T-cell (primary cell): ENCODE measurements at places on chromosomes 7 and 10.

DNA sequence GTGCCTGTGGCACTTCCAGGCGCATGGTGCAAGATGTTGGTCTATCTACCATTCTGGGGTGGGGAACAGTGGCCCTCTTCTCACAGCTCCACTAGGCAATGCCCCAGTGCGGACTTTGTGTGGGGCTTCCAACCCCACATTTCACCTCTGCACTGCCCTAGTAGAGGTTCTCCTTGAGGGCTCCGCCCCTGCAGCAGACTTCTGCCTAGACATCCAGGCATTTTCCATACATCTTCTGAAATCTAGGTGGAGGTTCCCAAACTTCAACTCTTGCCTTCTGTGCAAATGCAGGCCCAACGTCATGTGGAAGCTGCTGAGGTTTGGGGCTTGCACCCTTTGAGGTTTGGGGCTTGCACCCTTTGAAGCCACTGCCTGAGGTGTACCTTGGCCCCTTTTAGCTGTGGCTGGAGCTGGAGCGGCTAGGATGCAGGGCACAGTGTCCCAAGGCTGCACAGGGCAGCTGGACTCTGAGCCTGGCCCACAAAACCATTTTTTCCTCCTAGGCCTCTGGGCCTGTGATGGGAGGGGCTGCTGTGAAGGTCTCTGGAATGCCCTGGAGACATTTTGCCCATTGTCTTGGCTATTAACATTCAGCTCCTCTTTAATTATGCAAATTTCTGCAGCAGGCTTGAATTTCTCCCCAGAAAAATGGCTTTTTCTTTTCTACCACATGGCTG lies 130.6 kb upstream of the EFCAB10 start:
- DNase-seq, result no peak

DNA sequence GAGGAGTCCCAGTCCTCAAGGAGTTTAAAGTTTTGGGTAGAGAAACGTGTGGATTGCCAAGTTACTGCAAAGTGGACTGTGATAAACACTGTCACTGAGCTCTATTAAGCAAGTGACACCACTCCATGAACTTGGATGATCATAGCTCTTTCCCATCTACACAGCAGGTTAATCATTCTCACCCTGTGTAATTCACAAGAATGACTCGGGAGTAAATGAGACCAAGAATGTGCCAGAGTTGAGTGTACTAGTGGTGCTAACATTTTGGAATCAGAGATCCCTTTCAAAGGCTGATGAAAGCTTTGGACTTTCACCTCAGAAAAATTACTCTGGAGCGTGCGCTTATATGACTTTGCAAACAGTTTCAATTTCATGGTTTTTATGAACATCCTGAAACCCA lies 80.8 kb downstream of the RBM20 start:
- no peak for DNase-seq

DNA sequence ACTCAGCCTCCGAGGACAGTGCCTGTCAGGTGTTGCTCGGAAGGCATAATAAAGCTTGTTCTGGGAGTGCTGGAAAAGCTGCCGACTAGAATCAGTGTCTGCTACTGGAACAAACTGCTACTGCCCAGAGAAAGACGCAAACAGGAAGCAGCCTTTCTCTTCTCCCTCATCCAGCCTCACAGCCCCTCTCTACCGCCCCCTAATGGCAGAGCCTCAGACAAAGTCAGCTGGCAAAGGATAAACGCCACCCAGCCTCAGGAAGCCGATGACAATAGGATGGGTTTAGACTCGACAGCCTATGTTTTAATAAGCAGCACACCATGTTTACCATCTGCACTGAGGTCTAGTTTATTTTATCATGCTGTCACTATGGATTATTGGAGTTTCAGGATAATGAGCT lies 169.5 kb upstream of the LYZL1 start:
- DNase-seq, result no peak

- DNase-seq, result no peak
Measured at GRCh38 chr10:122113161-122113944, 124.4 kb downstream of the TACC2 start.

GRCh38 chr10:100104300-100104699 lies 22.6 kb upstream of the CPN1 start:
- no peak for DNase-seq

- DNase-seq, result no peak
Measured at GRCh38 chr7:80505900-80506500, 5.9 kb downstream of the GNAT3 start.

- peak; percentile 57 for DNase-seq
Measured at GRCh38 chr7:105806592-105807447, 69.6 kb downstream of the ATXN7L1 start.

DNA sequence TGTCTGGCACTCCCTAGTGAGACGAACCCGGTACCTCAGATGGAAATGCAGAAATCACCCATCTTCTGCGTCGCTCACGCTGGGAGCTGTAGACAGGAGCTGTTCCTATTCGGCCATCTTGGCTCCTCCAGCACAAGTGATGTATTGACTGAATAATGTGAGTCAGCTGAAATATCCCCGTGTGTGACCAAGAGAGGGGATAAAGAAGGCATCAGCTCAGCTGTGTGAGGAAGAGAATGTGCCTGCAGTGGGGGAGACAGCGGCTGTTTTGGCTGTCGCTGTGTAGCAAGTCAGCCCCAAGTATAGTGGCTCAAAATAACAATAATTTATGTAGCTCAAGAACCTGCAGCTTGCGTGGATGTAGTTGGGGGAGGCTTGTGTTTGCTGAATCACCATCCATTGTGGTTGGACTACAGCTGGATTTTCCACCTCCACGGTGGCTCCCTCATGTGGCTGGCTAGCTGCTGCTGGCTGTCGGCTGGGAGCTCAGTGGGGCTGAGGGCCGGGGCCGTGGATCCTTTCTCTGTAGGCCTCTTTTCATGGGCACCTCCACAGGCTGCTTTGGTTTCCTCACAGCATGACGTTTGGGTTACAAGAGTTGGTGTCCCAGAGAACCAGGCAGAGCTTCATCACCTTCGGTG lies 434.5 kb downstream of the CCSER2 start:
- DNase-seq, result no peak

DNA sequence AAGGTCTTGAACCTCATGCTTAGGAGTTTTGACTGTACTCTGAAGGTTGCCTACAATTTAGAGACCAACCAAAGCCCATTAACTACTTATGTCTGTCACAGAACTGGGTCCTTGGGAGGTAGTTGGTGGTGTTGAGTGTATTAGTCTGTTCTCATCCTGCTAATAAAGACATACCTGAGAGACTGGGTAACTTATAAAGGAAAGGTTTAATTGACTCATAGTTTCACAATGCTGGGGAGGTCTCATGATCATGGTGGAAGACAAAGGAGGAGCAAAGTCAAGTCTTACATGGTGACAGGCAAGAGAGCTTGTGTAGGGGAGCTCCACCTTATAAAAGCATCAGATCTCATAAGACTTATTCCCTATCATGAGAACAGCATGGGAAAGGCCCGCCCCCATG lies 319.6 kb upstream of the ZMIZ1 start:
- no peak for DNase-seq

DNA sequence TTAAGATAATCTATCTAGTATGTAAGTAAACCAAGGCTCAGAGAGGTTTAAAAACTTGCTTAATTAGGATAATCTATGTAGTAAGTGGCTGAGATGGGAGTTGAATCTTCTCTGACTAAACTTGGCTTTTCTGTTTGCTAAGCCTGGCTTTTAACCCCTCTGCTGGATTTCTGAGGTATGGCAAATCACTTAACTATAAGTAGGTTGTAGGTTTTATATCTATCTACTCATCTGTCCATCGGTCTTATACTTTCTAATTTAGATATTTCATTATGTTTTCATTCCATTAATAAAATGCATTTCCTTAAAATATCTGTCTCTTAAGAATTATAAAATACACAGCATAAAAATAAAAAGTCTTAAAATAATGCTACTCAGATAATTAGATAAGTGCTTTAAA lies 59.4 kb downstream of the ST7 start:
- no peak for DNase-seq

DNA sequence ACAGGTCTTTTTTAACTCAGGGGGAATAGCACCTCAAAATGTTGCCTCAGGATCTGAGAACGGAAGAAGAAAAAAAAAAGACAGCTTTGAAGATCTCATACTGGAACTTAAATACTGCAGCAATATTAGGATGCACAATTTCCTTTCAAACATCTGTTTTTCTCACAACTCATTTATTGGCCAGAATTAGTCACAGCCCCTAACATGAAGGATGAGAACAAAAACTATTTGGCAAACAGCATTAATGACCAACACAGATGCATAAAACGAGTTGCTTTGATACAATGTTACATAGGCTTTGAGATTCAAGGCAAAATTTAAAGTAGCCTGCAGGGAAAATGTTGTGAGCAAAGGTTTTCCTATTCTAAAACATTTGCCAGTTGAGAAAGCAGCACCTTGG lies 36.5 kb downstream of the JMJD1C start:
- no peak for DNase-seq

DNA sequence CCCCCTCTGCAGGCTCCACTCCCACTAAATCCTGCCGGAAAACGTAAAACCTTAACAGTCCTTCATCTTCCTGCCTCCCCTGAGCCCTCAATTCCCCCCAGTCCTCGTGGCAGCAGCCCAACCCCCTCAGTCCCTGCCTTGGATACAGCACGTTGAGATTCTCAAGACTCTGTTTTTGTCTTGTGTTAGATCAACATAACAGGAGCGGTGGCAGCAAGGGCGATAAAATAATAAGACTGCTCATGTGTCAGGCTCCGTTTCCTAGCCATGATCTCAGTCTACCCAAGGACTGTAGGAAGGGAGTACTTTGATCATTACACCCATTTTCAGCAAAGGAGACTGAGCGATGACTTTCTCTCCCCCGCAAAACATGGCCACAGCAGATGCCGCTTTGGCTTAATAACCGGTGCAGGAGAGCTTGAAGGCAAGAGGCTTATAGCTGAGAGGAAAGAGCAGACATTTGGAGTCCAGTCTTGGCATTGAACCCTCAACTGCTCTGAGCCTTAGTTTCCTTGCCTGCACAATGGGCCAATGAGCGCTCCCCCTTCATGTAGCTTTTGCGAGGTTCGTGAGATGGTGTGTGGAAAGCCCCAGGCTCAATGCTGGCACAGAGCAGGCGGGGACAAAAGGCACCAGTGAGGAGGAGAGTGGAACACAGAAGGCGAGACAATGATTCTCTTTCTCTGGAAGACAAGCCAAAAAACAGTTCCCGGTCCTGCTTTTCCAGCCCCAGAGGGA lies 42.1 kb upstream of the PCBD1 start:
- DNase-seq, result no peak

DNA sequence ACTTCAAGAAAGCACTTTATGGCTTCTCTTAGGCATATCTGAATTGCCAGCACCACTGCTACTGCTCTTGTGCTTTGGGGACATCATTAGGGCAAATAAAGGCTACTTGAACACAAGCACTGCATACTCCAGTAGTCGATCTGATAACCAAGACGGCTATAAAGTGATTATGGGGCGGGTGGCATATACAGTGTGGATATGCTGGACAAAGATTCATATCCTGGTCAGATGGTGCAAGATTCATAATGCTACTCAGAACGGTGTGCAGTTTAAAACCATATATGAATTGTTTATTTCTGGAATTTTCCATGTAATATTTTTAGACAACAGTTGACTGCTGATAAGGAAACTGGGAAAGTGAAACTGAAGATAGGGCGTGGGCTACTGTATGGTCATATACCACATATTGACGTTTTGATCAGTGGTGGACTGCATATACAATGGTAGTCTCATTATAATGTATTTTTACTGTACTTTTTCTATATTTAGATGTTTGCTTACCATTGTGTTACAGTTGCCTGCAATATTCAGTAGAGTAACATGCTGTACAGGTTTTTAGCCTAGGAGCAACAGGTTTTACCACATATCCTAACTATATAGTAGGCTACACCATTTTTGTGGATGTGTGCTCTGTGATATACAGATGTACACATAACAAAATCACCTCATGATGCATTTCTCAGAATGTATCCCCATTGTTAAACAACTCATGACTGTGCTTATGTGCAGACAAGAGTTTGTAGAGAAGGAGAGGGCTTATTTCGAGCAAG lies 15.2 kb downstream of the ANLN start:
- no peak for DNase-seq

DNA sequence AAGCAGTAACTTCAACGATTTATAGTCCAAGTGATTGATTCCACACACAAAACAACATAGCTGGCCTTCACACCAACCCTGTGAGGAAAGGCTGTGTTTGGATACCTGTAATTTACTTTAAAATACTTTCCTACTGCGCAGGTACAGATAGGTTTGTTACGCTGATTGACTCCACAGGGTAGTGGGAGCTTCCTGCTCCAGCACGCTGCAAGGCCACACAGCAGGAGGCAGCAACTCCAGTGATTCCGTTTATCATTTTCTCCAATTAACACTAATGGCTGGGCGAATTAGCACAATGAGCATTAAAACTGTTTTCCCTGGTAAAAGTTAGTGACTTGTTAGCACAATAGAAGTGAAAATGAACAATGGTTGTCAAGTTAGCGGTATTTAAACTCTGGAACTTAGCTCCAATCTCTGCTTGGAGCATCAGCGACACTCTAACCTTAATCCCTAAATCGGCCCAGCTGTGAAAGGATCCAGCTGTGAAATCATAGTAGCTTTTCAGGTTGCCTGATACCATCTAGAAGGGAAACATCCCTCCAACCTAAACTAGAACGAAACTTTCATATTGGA lies 959 bp downstream of the DCLRE1C start:
- DNase-seq, result no peak

- no peak for DNase-seq
Measured at GRCh38 chr10:70996549-70996948, 108.2 kb upstream of the PCBD1 start.

DNA sequence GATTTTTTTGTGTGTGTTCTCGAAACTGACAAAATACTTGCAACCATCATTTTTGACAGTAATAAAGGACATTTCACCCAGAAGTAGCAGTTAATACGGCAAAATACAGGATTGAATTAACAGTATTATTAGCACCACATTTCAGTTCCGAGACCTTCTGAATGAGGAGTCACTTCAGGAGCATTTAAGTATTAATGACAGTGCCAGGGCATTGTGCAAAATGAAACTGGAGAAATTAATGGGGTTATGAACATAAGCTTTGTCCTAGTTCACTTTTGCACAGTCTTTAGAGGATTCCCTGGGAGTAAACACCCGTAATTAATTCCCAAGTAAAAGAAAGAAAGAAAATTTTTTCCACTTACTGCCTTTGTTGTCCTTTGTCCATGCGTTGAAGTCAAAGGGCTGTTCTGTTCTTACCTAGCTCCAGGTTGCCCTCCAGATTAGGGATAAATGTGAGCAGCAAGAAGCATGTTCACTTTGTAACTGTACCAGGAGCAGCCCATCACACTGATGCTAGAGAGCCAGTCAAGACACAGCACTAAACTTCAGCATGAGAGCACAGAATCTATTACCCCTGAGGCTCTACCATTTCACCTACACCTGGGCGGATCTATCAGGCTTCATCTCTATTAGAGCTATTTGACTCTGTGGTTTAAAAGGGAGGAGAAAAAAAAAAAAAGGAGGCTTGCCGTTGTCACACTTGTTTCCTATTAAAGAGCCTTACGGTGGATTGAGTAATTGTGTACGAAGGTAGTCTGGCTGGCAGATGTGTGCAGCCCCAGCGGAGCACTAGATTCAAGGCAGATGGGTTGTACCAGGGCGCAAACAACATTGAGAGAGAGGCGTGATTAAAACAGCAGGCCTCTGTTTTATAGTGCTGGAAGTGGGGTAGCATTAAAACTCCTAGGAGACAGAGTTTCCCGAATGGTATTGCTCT lies 297.8 kb upstream of the SEMA3A start:
- no peak for DNase-seq
